ENCODE measurements at places on chromosomes 12 and 14.

- no peak for DNase-seq
Observed at GRCh38 chr14:91862417-91862816, 4.9 kb downstream of the TC2N start.

GRCh38 chr12:2876431-2877046 is 435 bp downstream of the FOXM1 start:
- peak; percentile 32 for DNase-seq

GRCh38 chr12:95959107-95959506 is 16.0 kb downstream of the AMDHD1 start:
- no peak for DNase-seq

GRCh38 chr12:54017027-54017788 is 8.4 kb downstream of the HOXC8 start:
- no peak for DNase-seq

GRCh38 chr12:111390910-111391309 is 14.8 kb upstream of the SH2B3 start:
- no peak for DNase-seq

GRCh38 chr12:27162229-27162537 is 79.8 kb upstream of the C12orf71 start:
- no peak for DNase-seq

GRCh38 chr12:114430306-114430705 is 24.4 kb upstream of the TBX5 start:
- DNase-seq: no peak

DNA sequence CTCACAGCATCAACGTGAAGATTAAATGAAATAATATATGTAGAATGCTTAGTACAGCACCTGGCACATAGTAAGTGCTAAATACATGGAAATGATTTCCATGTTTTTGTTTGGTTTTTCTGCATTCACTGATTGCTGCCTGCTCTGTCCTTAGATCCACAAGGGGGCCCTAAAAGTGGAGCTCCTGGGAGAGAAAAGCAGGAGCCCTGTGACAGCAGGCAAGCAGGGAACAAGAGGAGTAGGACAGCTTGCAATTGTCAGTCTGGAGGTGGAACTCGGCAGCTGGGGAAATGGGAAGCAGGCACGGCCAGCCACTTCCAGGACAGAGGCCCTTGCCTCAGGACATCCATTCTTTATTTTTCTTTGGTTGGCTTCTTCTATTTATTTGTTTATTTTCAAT is 292.9 kb downstream of the BMP4 start:
- no peak for DNase-seq
